Vagina (tissue), 2 donors: ENCODE measurements at places on chromosomes 7 and 10.
A peak's percentile ranks its signal among the peaks of the same experiment; 100 is the strongest.

GRCh38 chr10:119041326-119041725, 11.8 kb downstream of the NANOS1 start:
- DNase-seq: no peak
- no peak overlapping the region for H3K27ac ChIP-seq
- H3K4me1 ChIP-seq: no peaks in the 10 kb centered on the region
- H3K36me3 ChIP-seq: peaks cover 89% of the 10 kb centered on the region

- no peak overlapping the region for H3K4me3 ChIP-seq
- no peaks in the 10 kb centered on the region for H3K4me1 ChIP-seq
- no peak for DNase-seq
- no peak overlapping the region for H3K27ac ChIP-seq
- no peaks in the 10 kb centered on the region for H3K27me3 ChIP-seq
Observed at GRCh38 chr7:32051128-32051527, 19.1 kb downstream of the PDE1C start.

GRCh38 chr10:31975157-31975765, 46.6 kb upstream of the ARHGAP12 start:
- no peaks in the 10 kb centered on the region for H3K4me1 ChIP-seq
- DNase-seq: no peak
- H3K4me3 ChIP-seq: no peak overlapping the region

- no peak overlapping the region for H3K27ac ChIP-seq
- DNase-seq: no peak
- H3K4me3 ChIP-seq: no peak overlapping the region
- H3K27me3 ChIP-seq: no peaks in the 10 kb centered on the region
- peaks cover 25% of the 10 kb centered on the region for H3K4me1 ChIP-seq
- no peaks in the 10 kb centered on the region for H3K36me3 ChIP-seq
Observed at GRCh38 chr10:118720685-118721538, 33.9 kb downstream of the CACUL1 start.

DNA sequence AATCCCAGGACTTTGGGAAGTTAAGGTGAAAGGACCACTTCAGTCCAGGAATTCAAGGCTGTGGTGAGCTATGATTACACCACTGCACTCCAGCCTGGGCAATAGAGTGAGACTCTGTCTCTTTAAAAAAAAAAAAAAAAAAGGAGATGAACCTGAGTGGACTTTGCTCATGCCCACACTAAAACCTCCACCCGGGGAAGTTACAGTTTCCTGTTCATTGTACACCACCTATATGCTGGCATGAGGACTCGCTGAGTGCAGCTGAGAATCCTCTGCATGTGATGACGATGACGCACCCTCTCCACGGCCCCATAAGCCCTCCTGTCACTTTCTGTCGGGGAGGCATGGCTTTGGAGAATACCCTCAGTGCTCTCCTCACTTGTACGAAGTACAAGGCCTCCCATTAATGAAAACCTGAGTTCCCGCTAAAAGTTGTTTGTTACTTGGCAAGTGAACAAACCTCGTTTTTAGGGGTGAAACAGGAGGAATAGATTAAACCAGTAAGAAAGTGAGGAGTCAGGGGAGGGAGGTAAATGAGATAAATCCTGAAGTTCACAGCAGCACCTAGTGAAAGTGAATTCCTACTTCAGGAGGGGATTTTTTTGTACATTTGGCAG, 15.9 kb downstream of the TMEM176B start:
- no peak overlapping the region for H3K4me3 ChIP-seq
- peak overlapping the region; percentile 82 for H3K27ac ChIP-seq
- no peak for DNase-seq
- H3K4me1 ChIP-seq: peaks cover 54% of the 10 kb centered on the region
- no peaks in the 10 kb centered on the region for H3K36me3 ChIP-seq
